DMS53 (cell line): ENCODE measurements at places on chromosomes 5 and 9.

GRCh38 chr5:139396691-139397090 lies 1.8 kb upstream of the PROB1 start:
- DNase-seq = no peak

DNA sequence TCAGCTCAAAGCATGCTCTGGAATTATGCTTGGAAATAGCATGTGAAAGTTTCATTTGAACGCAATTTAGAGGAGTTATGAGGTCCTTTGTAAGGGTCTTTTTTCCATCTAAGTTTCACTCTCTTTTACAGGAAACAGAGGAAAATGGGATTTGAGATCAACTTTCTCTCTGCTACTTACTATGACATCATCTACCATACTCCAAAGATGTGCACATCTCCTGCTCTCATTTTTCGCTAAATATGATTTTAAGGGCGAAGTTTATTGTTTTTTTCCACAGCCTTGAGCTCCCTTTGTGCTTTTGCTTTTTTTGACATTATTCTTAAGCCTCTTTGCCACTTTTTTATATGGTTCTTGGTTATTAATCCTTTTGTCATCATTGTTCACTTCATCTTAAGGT lies 125.6 kb downstream of the NNT start:
- DNase-seq = no peak

DNA sequence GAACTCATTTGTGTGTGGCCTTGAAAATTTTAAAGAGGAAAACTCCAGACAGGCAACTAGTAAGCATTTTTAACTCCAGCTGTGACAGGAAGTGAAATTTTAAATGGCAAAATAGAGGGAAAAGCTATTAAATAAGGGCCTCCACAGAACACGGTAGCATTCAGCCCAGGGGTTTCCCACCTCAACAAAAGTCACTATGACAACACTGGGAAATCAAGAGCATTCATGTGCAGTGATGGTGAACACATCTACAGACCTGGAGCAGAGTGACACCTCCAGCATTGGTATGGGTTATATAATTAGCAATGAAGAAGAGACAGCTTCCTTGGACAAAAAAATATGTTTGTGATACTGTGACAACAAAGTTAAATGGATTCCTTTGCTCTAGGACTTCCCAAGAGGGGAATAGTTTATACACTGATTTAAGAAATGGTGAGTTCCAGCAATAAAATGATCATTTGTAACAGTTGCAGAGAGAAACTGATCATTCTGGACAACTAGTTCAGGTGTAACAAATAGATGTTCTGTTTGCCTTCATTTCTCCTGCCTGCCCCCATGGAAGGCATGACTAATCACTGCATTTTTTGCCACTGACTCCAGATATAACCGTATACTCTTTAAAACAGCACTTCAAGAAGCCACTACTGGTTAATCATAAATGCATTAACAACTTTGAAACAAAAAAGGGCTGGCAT lies 93.3 kb upstream of the SLC44A1 start:
- DNase-seq = peak; percentile 66

DNA sequence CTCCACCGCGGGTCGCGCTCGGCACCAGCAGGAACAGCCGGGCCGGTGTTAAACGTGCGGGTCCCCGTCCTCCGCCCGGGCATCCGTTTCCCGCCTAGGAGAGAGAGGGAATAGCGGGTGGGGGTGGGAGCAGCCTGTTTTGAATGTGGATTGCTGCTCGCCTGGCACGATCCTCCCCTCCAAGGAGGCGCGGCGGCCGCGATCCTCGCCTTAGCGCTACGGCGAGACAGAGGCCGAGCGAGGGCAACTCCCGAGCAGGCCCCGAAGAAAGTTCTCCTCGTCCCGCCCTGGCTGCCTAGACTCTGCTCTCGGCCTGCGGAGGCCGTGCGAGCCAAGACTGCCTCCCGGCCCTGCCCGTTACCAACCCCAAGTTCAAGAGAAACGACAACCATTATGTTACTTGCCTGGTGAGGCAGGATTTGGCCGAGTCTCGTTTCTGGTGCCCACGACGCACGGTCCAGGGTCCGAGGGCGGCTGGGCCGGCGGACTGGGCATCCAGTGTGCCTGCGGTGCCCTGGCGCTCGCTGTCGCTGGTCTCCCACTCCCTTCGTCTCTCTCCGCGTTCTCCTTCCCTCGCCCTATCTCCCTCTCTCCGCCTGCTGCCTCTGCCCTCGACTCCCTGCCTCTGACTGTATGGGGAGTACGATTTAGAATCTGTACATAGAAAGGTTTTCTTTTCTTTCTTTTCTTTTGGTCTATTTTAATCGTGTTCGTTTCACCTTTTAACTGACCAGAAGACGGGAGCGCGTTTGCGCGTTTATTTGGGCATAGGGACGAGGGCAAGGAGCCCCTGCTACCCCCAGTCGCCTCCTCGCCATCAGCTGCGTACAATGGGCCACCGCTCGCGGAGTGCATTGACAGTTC lies 724 bp downstream of the NR2F1-AS1 start:
- peak; percentile 82 for DNase-seq

DNA sequence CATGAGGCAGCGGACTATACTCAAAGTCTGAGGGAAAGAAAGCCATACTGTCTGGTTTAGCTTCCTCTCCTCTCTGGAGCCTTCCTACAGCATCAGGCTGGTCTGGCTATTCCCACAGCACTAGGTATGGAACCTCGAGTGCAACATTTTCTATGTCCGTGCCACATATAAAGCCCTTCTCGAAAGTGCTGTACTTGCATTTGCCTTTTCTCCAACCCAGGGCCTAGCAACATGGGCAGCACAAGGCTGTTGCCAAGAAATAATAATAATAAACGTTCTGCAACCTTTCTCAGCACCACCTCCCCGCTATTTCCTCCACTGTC lies 804 bp downstream of the MED10 start:
- no peak for DNase-seq

- no peak for DNase-seq
Observed at GRCh38 chr5:51208296-51208695, 175.0 kb upstream of the ISL1 start.

GRCh38 chr9:132037458-132037857 lies 42.2 kb downstream of the MED27 start:
- DNase-seq = peak; percentile 43

- no peak for DNase-seq
Observed at GRCh38 chr5:27377626-27378025, 339.2 kb upstream of the CDH9 start.

- DNase-seq = no peak
Observed at GRCh38 chr5:172319708-172320441, 36.3 kb upstream of the UBTD2 start.

GRCh38 chr5:173772384-173773059 lies 115.6 kb upstream of the CPEB4 start:
- DNase-seq = no peak

DNA sequence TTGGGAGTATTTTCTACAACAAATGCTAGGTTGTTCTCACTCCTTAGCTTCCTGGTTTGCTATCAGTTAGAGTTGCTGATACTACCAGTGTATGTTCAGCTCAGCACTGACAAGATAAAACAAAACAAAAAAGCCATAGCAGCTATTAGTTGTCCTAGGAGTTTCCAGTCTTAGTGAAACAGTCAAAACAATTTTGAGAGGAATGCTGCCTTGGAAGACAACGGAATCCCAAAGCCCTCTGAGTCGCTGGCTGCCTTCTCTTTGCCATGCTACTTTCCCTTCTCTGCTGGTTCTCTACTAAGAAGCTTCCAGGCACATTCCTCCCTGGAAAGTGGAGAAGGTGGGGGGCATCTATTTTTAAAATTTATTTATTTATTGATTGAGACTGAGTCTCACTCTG lies 5.4 kb upstream of the CREBRF start:
- no peak for DNase-seq

- no peak for DNase-seq
Observed at GRCh38 chr5:138708791-138709190, 44.4 kb upstream of the CTNNA1 start.

- DNase-seq = no peak
Observed at GRCh38 chr9:126122901-126123616, 203.6 kb upstream of the MVB12B start.

GRCh38 chr9:130240410-130241197 lies 25.0 kb upstream of the HMCN2 start:
- peak; percentile 93 for DNase-seq

GRCh38 chr9:121207371-121207940 lies 5.8 kb upstream of the RAB14 start:
- no peak for DNase-seq

DNA sequence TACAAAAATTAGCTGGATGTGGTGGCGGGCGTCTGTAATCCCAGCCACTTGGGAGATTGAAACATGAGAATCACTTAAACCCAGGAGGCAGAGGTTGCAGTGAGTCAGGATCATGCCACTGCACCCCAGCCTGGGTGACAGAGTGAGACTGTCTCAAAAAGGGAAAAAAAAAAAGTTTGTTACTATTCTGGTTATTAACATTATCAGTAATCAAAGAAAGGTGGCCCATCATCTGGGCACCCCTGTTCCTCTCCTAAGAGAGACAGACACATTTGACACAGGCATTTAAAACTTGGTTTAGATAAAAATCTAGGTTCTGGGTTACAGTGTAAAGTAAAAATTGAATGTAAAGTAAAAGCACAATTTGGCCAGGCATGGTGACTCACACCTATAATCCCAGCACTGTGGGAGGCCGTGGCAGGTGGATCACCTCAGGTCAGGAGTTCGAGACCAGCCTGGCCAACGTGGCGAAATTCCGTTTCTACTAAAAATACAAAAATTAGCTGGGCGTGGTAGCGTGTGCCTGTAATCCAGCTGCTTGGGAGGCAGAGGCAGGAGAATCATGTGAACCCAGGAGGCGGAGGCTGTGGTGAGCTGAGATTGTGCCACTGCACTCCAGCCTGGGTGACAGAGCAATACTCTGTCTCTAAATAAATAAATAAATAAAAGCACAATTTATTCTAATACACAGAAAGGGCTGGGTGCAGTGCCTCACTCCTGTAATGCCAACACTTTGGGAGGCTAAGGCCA lies 16.7 kb upstream of the PHYHD1 start:
- DNase-seq = no peak

DNA sequence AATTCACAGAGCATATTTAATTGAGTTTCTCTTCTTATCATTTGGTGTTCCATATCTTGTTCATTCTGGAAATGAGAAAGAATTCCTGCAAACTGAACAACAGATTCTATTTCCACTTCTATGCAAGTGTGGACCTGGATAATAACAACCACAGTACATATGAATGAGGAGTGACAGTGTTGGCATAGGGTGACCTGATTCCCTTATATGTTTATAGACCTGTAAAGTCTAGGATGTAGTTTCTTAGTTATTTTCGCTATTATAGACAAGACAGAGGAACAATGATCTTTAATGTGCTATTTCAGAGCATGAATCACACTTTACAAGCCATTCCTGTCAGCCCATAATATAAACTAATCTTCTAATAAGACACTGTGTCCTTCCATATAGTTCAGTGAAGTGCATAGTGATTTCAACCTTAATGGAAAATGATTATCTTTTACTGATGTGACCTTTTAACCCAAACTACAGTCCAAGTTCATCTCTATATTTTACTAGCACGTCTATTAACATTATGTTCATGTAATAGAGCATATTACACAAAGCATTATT lies 88.2 kb upstream of the FAM174A start:
- DNase-seq = no peak

DNA sequence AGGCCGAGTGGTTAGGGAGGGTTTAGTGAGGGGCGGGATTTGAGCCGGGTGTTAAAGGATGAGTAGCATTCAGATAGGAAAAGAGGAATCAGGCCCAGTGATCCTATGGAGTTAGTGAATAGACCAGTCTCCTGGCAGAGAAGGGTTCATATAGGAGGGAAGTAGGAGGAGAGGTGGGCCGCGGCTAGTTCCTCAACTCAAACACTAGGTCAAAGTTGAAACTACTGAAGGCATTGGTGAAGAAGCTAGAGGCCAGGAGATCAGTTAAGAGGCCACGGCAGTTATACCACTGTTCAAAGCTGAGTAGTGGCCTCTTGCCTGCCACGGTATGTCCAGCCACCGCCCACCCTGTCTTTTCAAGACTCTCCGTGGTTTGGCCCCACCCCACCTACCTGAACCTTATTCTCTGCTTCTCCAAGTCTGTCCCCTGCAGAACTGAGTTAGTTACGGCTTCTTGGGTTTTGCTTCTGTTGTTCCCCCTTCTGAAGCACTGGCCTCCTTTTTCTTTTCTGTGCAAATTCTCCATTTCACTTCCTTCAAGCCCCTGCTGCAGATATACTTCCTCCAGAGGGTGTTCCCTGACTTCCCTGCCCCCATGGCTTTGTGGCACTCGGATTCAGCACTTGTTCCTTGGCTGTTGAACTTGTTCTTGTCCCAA lies 1.8 kb downstream of the ZBTB34 start:
- DNase-seq = no peak
